ENCODE measurements at places on chromosomes 13 and 19. TPM values are rescaled to one million over a fixed set of nuclear protein-coding genes. Genes with fewer than 3 reads are reported as not detected.

DNA sequence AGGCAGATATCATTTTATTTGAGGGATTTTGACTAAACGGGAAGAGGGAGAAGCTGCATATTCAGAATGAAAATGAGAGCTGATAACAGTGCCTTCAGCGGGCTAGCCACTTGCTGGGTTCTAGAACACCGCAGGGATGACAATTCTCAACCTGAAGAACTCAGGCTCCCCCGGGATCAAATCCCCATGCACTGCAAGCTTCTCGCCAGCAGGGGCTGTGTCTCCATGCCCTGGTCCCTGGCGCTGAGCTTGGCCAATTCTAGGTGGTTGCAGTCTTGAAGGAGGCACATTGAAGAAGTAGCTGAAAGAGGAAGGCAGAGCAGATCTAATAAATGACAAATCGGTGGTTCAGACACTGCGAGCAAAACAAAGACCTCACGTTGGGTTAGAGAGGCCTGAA lies 128.7 kb downstream of the UQCRFS1 start:
- DNase-seq: peak; percentile 1

DNA sequence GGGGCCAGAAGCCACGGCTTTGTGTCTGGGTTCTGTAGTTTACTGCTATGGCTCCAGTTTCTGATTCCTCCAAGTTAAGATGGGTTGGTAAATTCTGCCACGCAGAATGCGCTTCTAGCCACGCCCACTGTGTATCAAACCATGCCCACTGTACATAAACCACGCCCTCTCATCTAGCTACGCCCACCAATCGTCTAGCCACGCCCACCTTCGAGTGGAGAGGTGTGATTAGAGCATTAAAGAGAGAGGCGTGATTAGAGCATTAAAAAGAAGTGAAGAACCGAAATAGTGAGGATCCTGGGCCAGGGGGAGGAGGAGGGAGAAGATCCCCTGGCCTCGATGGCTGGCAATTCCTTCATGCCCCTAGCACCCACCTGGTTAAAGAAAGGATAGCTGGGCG lies 43.7 kb upstream of the ADGRE5 start:
- DNase-seq: peak; percentile 72

DNA sequence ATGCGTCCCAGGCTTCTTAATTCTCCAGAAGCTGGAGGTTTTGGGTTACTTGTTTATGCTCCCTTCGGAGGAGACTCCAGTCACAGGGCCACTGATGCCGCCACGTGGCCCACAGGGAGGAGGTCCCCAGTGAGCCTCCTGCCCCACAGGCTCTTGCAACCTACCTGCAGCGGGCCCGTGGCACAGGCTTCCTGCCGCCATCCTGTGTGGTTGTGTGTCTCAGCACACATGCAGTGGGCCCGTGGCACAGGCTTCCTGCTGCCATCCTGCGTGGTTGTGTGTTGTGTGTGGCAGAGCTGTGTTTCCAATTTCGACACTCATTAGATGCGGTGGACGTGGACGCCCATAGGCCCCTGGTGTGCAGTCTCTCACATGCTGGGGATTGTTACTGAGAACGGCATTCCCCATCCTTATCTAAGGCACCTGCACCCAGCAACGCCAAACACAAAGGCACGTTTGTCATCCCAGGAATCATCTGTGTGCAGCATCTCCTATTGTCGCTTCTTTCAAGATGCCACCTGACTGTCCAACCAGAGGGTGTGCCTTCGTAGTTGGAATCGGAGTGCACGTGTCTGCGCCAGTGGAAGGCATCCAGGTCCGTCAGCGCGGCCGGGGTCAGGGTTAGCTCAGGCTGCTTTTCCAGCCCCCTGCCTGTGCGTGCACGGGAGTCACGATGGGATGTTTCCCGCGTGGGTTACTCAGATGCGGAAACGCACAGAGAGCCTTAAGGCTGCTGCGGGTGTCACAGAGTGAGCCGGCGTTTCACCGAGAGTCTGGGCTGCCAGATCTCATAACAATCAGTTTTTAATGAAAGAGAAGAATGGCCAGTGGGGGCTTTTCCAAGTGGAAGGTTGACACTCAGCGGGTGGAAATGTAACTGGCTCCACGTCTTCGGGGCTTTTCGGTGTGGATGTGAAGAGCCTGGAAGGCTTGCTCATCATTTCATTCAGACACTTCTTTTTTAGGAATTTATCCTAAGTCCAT lies 119.8 kb downstream of the ATP11A start:
- no peak for DNase-seq

DNA sequence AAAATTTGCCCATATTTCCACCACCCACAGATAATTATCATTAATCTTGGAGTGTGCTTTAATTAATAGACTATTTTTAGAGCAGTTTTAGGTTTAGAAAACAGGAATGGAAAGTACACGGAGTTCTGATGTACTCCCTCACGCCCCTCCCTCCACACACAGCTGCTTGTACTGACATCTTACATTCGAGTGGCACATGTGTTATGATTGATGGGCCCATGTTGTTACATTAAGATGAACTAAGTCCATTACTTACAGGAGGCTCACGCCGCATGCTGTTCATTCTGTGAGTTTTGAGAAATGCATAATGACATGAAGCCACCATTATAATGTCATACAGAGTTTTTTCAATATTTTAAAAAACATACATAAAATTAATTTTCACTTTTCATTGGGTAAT lies 1.2 kb upstream of the SPATA13 start:
- DNase-seq: no peak

GRCh38 chr19:279231-279630 lies 12.0 kb downstream of the PLPP2 start:
- DNase-seq: no peak

DNA sequence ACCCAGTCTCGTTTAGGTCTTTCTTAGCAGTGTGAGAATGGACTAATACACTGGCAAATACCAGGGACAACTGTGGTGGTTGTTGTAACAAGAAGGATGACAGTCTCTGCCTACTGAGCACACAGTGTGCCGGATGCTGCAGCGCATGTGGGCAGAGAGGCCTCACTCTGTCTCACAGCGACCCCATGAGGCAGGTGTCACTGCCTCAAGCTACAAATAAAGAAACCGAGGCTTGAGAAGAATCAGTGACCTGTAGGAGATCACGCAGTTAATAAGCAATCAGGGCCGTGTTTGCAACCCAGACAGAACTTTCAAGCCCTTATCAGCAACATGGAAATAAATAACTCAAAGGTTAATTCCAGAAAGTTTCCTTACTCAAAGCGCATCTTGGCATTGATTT lies 40.5 kb upstream of the GAS6 start:
- DNase-seq: peak; percentile 37

GRCh38 chr13:98041081-98041820 lies 87.8 kb downstream of the IPO5 start:
- DNase-seq: no peak

The MBD3L5 gene
- not detected for total RNA-seq

The LIM2 gene
- total RNA-seq: not detected
